ENCODE measurements at places on chromosomes 6 and 20. TPM values are rescaled to one million over a fixed set of nuclear protein-coding genes. Genes with fewer than 3 reads are reported as not detected.

Gene MEI4
- 2.6 TPM for total RNA-seq

Gene PGBD1
- 11.7 TPM for total RNA-seq

Gene PTK7
- total RNA-seq, result 142 TPM

DNA sequence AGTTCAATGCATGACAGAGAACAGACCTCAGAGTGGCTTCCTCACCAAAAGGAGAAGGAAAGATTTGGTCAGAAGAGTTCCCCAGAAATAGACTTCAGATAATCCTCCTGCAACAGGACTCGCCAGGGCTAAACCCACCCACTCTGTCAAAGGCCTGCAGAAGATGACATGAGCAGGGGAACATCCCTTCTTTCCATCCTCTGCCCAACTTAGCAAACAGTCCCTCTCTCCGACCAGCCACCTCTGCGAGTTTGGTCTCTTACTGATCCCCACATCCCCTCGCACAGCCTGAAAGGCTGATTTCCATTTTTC is 7.5 kb downstream of the NFATC2 start:
- DNase-seq, result no peak

DNA sequence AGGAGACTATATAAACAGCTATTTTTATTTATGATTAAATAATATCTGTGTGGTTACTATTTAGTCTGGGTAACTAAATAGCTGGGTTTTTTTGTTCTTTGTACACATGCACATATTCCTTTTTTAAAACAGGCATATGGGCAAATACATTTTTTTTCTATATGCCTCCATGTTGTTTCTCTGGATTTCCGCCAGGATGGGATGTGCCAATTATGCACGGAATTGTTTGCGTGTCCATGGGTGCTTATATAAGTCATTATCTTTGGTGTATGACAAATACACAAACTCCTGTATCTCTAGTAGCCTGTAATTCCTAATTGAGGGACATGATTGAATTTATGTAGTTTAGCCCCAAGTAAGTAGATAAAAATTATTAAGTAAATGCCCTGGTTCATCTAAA is 226.9 kb downstream of the BCKDHB start:
- DNase-seq, result no peak

DNA sequence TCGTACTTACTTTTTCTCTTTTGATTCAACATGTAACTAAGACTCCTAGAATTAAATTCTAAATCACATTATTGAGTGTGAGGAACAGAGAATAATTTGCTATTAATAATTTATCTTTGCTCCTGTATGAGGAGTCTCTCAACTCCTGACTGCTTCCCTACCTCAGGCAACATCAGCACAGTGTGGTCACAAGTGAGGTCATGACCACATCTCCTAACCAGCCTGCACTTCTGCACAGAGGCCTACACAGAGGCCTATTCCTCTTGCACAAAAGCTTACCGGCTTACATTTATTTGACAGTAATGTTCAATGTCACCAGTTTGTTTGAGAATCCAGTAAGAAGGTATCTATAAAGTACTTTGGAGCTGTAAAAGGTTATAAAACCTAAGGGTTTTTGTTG is 637.4 kb upstream of the MARCKS start:
- no peak for DNase-seq
